Hematopoietic multipotent progenitor cell (in vitro differentiated cells): ENCODE measurements at places on chromosomes 6 and 20.

GRCh38 chr6:54467384-54467783 lies 159.1 kb downstream of the TINAG start:
- no peak for DNase-seq

- no peak for DNase-seq
Measured at GRCh38 chr20:22574545-22575086, 9.8 kb downstream of the FOXA2 start.

GRCh38 chr6:79149884-79150283 lies 71.8 kb upstream of the PHIP start:
- no peak for DNase-seq

GRCh38 chr6:96947055-96947454 lies 22.5 kb downstream of the KLHL32 start:
- DNase-seq: no peak

GRCh38 chr20:42949950-42950349 lies 239.8 kb downstream of the PTPRT start:
- DNase-seq: no peak

- peak; percentile 67 for DNase-seq
Measured at GRCh38 chr6:45436544-45437438, 59.1 kb upstream of the SUPT3H start.

DNA sequence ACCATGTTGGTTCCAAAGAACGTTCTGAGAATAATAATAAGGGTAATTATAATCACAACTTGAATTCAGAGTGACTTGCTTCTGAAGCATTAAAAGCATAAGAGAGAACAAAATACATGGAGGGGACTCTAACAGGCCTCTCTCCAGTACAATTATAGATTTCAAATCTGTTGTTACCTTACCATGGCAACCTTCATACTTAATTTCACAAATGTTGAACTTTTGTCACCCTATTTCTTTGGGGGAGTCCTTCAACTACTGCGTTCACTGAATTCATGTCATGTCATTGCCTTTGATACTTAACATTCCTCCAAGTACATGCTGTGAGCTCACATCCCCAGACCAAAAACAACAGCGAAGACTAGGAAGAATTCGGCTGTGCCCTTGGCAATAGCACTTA lies 104.0 kb downstream of the MKKS start:
- no peak for DNase-seq

DNA sequence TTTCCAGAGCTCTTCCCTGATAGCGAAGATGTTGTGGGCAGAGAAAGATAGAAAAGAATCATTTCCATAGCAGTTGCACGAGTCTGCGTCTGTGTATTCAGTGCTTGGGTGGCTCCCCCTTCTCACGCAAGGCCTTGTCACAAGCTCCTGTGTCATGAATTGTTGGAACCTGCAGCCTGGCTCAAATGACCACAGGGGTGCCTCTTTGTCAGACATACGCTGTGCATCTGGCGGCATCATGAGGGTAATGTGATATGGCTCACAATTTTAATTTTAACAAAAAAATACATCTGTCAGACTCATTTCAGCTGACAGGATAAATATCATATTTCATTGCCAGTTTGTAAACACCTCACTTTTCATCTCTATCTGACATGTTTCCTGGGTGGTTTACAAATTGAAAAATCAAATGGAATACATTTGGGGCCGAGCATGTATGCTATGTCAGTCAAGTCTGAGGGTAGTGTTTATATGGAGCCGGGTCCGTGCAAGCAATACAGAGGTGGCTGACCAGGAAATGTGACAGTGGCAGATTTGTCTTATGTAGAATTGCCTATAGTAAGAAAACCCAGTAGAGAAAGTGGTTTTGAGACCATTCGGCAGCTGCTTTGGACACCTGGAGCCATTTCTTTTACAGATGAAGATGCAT lies 90.9 kb downstream of the CAP2 start:
- DNase-seq: no peak

DNA sequence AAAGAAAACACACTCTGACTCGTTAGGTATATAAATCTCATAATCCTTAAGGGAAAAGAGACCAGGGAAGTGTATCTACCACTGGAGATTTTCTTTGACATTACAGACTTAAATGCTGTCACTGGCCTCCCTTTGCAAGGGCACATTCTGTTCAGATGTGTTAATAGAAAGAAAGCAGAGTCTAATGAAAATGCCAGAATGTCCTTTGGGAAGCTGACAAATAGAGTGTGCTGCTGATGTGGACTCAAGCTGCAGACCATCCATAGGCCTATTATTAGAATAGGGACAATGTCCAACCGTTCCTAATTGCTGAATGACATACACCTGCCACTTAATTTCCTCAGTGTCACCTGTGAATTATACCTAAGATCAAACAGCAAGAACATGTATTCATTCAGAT lies 41.2 kb downstream of the SLC35D3 start:
- DNase-seq: no peak

GRCh38 chr6:45424451-45424861 lies 46.7 kb upstream of the SUPT3H start:
- peak; percentile 47 for DNase-seq

DNA sequence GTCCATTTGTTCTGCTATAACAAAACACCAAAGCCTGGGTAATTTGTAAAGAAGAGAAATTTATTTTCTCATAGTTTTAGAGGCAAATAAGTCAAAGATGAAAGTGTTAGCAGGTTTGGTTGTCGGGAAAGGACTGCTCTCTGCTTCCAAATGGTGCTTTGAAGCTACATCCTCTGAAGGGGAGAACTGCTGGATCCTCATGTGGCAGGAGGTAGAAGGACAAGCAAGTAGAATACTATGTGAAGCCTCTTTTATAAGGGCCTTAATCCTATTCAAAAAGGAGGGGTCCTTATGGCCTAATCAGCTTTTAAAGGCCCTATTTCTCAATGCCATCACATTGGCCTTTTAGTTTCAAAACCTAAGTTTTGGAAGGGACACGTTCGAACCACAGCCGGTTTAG lies 826.0 kb upstream of the EPHA7 start:
- DNase-seq: no peak

DNA sequence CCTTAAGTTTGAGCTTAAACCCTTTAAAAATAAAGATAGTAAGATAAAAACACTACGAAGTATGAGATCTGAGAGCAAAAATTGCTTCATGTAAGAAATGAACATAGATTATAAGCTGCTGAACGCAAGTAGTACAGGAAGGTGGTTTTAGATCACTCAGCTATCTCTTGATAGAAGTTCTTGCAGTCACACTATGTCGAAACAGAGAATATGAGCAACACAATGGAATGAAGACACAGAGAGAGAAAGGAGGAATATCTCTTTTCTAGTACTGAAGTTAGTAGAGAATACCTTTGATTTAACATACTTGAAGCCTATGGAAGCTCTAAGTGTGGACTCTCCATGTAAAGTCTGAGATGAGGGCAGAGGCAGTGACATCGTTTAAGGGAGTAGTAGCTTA lies 162.7 kb downstream of the CDK19 start:
- no peak for DNase-seq

- DNase-seq: no peak
Measured at GRCh38 chr20:58695084-58695722, 2.6 kb downstream of the NPEPL1 start.

- DNase-seq: peak; percentile 58
Measured at GRCh38 chr6:37566111-37566949, 66.6 kb upstream of the CCDC167 start.

DNA sequence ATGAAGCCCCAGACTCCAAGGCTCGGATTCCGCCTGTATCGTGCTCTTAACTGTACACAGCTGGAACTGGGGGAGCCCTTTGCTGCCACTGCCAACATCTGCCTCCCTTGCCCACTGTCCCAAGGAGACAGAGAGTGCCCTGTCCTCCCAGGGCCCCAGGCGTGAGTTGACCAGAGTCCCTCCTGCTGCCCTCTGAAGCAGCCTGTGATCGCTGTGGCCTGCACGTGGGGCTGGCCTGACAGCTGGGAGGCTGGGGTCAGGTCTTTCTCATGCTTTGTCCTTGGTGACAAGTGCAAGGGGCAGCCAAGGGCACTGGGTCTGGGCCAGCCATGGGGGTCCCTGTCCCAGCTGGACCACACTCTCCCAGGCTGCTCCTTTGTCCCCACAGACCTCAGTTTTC lies 44.3 kb downstream of the KIAA1755 start:
- DNase-seq: no peak

- no peak for DNase-seq
Measured at GRCh38 chr6:30162265-30163089, 869 bp upstream of the TRIM15 start.

GRCh38 chr6:131755597-131755996 lies 44.8 kb upstream of the CTAGE9 start:
- no peak for DNase-seq

DNA sequence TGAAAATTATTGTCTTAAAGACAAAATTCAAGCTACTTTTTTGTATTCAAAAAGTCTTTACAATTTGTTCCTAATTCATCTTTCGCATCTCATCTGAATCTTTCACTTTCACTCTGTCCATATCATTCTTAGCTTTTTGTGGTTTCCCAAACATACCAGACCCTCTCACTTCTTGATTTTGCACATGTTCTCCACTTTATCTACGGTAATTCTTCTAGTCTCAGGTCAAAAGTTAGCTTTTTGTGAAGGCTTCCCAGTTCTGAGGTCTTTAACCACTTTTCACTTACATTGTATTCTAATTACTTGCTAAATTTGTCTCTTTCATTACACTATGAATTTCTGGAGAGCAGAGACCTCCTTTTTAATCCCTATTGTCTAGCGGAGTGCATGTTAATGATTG lies 34.6 kb upstream of the EPHA7 start:
- no peak for DNase-seq

GRCh38 chr6:91288741-91289140 lies 701.9 kb upstream of the MAP3K7 start:
- DNase-seq: no peak

- no peak for DNase-seq
Measured at GRCh38 chr6:128339635-128340450, 180.6 kb downstream of the PTPRK start.

DNA sequence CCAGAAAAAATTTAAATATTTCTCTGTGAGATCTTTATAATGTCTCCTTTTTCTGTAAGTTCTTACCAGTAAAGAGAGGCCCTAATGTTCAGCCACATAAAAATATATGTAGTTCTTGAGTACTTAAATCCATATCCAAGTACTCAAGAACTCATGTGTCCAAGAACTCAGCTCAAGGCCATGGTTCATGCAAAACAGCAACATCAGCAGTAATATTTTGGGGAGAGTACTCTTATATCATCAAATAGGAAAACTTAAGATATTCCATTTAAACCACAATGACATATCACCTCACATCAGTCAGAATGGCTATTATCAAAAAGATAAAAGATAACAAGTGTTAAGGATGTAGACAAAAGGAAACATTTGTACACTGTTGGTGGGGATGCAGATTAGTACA lies 3.4 kb upstream of the HLA-DQB1 start:
- no peak for DNase-seq

DNA sequence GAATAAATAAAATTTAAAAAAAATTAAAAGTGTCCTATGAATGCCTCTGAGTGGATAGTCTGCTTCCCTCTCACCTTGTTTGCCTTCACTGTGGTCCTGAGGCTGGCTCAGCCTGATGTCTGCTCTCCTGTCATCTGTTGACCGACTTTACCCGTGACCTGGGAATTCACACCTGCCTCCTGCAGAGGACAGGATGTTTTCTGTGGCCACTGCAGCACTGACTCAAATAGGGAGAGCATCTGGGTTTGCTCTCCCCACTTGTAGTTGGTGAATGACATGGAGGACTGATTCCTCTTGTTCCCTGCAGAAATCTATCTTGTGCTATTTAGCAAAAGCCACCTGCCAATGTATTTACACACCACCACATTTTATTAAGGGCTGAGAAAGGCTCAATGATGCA lies 52.4 kb upstream of the ERVFRD-1 start:
- no peak for DNase-seq

DNA sequence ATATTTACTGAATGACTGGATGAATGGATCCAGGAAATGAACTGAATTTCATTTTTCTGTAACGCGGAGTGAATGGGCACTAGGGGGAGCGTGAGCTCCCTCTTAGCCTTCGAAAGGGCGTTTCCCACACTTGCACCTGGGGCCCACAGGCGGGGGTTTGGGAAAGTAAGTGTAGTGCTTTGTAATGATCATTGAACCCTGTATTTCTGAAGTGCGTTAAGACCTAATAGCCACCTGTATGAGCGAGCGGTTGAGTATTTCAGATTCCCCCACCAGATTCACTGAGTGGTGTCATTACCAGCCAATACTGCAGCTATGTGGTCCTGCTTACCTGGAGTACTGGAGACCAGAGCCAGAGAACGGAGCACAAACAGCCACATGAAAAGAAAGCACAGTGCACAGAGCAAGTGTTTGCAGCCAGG lies 10.5 kb downstream of the SYTL3 start:
- DNase-seq: no peak

DNA sequence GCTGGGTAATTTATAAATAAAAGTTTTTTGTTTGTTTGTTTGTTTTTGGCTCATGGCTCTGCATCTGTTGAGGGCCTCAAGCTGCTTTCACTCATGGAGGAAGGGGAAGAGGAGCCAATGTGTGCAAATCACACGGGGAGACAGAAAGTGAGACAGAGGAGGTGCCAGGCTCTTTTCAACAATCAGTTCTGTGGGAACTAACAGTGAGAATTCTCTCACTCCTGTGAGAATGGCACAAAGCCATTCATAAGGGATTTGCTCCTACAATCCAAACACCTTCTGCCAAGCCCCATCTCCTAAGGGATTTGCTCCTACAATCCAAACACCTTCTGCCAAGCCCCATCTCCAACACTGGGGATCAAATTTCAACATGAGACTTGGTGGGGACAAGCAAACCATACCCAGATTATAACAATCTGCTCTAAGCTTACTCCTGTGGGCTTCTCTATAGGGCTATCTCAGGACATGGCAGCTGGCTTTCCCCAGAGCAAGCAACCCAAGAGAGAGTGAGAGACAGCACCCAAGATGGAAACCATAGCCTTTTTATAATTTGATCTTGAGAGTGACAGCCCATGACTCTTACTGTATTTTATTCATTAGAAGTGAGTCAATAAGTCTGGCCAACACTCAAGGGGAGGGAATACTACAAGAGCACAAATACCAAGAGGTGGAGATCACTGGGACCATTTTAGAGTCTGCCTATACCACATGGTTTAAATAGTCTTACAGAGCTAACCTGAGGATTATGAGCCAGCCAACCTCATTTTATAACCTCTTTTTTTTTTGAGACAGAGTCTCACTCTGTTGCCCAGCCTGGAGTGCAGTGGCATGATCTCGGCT lies 22.8 kb upstream of the LRRC1 start:
- no peak for DNase-seq

- no peak for DNase-seq
Measured at GRCh38 chr20:13852306-13852705, 67.5 kb downstream of the NDUFAF5 start.

DNA sequence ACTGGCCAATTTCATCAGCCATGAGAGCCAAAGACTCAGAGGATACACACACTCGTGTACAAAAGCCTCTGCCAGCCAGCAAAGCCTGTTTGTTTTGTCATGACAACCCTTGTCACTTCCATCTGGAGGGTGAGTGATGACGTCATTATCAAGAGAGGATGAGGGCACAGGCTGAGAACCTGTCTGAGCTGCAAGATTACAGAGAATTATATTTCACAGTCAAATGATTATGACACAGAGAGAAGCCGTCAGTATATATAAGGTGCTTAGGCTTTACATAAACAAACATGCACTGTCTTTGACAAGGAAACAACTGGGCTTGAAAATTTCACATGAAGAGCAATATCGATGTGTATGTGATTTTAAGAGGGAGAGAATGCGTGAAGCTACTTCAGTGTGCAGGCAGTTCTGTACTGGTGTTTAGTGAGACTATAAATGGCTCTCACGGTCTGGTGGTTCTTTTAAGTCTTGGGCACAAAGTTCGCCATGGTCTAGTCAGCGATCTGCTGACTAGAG lies 36.5 kb upstream of the BCLAF1 start:
- no peak for DNase-seq

GRCh38 chr20:63738687-63739129 lies 868 bp upstream of the SLC2A4RG start:
- no peak for DNase-seq

GRCh38 chr6:26243132-26243531 lies 121.9 kb upstream of the BTN3A2 start:
- DNase-seq: no peak
